ENCODE measurements at places on chromosomes 1 and 21.

DNA sequence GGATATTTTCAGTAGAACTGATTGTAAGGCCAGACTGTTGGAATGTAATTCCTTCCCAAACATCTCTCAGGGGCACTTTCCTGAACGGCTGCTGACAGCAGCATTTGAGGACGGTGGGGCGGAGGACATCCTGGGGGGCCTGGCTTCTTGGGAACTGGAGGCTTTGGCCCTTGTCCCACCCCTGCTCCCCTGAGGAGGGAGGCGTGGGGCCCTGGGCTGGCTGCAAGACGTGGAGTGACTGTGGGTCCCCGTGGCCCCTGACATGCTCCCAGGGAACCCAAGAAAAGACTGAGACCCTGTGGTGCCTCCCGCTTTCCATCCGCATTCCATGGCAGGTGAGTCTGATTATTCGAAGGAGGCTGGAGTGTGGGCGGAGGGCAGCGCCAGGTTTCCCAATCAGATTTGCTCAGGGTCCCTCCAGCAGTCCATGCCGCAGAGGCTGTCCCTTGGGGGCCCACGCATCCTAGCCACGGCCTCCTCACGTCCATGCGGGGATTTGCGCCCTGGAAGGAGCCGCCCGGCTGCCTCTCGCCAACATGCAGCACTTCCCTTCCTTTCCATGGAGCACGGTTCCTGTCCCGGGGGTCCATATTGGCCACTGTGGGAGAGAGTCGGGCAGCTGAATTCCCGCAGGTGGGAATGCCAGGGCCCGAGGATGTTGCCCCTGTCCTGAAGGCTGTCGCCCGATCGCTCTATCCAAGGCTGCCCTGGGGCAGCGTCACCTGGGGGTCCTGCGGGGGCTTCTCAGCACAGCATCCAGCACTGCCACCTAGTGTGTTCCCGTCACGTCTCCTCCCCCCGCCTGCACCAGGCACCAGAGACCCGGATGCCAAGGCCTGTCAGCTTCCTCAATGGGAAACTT, 69.0 kb downstream of the FAAP20 start:
- DNase-seq: no peak

GRCh38 chr1:160499631-160500030, 23.4 kb downstream of the SLAMF6 start:
- no peak for DNase-seq

DNA sequence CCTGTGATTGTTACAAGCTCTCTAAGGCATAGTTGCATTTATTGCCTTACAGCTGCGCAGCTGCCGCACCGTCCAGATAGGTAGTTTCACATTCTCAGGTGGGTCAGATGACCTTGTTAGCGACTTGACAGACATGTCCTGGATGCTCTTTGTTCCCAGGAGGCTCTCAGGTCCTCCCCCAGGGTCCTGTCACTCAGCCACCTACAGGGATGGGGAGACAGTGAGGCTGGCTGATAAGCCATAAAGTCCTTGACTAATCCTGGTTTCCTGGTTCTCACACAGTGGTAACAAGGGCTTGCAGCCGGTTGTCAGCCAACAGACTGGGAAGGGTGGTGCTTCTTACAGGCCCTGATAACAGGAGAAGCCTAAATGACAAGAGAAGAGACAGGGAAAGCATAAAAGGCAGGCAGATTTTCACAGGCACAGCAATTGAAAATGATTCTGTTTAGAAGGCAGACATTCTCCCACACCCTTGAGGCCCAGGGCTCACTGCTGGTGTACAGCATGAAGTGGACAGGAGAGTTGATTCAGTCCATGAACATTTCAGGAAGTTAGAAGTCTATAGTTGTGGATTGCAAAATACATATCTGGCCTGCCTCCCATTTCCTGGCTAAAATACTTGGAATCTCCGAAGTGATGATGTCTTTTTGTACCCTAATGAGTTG, 2.9 kb downstream of the ARF1 start:
- DNase-seq: no peak

GRCh38 chr1:50423670-50424000, 392 bp upstream of the DMRTA2 start:
- no peak for DNase-seq

DNA sequence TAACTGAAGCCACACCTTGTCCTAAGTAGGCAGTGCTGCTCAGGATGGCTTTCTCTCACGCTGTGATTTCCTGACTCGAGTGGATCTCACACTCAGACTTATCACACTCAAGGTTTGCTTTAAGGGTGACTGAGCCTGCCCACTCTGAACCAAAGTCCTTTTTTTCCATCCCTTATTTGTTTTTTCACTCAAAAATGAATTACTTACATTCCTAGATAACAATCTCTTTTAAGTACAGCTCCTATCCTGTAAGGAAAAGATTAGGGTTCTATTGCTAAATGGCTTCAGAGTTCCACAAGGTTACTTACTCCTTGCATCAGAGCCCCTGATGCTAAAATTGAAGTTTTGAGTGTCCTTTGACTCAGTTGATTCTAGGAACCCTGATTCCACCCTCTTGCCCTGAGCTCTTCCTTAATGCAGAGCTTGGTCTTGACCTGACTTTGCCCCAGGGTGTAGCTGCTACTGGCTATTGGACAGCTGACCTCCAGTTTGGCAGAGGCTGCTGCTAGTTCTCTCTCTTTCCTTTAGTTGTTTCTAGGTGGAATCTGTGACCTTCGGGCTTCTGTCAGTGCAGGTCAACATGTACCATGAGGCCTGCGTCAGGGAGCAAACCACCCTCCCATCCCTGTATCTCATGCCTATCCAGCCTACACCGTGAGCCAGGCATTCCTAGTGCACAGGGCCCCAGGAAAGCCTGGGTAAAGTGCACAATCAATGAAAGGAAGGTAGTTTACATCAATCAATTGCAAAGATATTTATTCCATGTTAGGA, 80.1 kb upstream of the CD55 start:
- no peak for DNase-seq

DNA sequence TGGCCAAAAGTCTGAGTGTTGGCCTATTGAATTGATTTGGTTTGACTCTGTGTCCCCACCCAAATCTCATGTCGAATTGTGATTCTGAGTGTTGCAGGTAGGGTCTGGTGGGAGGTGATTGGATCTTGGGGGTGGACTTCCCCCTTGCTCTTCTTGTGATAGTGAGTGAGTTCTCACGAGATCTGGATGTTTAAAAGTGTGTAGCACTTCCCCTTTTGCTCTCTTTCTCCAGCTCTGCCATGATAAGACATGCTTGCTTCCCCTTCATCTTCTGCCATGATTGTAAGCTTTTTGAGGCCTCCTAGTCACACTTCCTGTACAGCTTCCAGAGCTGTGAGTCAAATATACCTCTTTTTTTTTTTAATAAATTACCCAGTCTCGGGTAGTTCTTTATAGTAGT, 297.1 kb upstream of the ZRANB2 start:
- DNase-seq: no peak

- DNase-seq: no peak
Observed at GRCh38 chr1:212247179-212247721, 38.0 kb upstream of the PPP2R5A start.

DNA sequence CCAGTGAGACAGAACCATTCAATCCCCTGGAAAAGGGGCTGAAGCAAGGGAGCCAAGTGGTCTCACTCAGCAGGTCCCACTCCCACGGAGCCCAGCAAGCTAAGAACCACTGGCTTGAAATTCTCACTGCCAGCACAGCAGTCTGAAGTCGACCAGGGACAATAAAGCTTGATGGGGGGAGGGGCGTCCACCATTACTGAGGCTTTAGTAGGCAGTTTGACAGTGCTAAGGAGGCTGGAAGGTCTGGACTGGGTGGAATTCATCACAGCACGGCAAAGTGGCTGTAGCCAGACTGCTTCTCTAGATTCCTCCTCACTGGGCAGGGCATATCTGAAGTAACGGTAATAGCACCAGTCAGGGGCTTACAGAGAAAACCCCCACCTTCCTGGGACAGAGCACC, 105.4 kb upstream of the GORAB start:
- DNase-seq: no peak

GRCh38 chr1:94597701-94598100, 56.1 kb upstream of the F3 start:
- no peak for DNase-seq

DNA sequence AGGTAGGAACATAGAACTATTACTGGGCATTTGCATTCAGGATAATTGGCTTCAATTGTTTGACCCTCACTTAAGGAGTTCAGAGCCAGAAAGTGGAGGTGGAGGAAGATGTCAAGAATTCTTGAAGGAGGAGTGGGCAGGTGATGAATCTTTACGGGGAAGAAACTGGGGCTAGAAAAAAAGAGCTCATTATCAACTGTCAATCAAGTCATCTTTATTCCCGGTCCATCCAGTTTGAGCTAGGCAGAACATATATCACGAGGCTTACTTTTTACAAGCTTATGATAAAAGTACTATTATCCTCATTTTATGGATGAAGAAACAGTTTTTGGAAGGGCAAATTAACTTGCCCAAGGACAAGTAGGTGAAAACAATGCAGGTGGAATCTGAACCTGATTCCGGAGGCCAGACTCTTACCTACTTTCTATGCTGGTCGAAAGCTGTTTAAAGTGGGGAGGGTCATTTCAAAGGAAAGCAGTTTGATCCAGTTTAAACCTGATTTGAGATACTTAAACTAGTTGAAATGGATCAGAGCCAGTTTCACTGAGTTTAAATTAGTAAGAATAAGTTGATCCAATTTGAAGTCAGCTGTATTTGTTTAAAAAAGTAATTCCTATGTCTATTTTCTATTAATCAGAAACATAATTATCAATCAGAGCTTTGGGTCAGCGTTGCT, 13.3 kb upstream of the NBL1 start:
- no peak for DNase-seq

- no peak for DNase-seq
Observed at GRCh38 chr1:52632732-52633290, at the start of gene SHISAL2A. SHISAL2A (plus strand) TSS chr1:52633168; CDS start chr1:52633494, 326 bp downstream.

DNA sequence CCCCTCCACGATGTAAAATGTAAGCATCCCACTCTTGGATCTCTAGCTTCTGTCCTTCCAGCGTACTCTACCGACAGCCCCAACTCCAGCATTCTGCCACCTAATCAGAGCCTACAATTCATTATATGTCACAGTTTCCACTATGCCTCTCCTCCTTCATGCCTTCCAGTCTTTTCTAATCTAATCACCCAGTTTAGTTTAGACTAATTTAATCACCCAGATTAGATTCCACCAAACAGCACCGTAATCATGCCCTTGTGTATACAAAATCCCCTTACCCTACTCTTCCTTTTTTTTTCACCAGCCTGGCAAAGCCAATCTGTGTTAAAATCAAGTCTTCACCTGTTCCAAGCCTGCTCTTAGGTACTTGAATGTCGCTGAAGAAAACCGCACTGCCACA, 49.8 kb upstream of the KANK4 start:
- no peak for DNase-seq

DNA sequence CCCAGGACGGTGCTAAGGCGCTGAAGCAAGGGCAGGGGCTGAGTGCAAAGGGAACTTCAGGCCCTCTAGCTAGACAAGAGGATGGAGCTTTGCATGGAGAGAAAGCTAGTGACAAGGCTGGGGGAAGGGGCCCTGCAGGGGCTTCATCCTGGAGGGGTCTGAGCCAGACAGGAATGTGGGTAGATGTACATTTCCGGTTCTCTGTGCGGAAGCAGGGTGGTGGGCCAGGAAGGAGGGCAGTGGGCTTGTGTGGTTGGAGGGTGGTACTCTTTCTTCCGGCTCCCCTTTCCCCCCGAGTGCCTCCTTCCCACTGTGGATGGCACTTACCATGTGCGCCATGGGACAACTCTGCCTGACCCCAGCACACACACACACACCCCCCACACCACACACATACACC, 1.5 kb downstream of the KISS1 start:
- DNase-seq: no peak

DNA sequence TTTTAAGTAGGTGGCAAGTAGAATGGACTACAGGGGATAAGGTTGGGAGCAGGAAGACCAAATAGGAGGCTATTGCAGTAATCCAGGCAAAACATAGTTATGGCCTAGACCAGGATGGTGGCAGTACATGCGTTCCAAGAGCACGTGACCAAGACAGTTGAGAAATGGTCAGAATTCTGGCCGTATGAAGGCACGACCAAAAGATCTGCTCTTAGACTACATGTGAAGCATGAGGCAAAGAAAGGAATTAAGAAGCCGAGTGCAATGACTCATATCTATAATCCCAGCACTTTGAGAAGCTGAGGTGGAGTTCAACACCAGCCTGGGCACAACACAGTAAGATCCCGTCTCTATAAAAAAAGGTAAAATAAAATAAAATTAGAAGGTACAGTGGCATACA, 71.3 kb downstream of the LUZP1 start:
- no peak for DNase-seq

DNA sequence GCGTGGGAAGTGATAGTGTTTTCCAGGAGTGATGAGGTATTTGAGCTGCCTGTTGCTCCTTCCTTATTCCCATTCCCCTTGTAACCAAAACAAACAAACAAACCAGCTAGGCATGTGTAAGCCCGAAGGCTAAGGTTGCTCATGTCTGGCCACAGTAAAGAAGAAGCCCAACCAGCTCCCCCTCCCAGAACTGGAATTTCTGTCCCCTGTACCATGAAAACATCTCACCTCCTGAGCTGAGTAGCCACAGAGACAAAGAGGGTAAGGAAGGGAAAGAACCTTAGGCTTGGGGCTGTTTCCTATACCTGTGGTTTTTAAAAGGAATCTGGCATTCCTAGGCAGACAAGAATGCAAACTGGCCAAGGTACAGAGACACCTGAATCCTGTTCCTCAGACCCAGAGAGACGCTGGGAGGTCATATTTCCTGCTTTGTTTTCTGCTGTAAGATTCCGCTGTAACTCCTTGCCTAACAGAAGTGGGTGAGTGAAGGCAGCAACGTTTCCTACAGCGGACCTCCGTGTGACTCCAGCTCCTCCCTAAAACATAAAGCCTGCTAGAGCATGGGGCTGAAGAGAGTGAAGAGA, 41.7 kb upstream of the RAB4A start:
- no peak for DNase-seq

- DNase-seq: no peak
Observed at GRCh38 chr21:16323596-16323995, 593.8 kb downstream of the USP25 start.

- DNase-seq: no peak
Observed at GRCh38 chr1:5971471-5972197, 20.6 kb downstream of the NPHP4 start.

GRCh38 chr1:119898530-119898929, 2.2 kb upstream of the ADAM30 start:
- no peak for DNase-seq

GRCh38 chr1:33099290-33100118, 18.6 kb downstream of the AZIN2 start:
- no peak for DNase-seq

- DNase-seq: no peak
Observed at GRCh38 chr1:226662642-226663326, 76.3 kb downstream of the ITPKB start.

DNA sequence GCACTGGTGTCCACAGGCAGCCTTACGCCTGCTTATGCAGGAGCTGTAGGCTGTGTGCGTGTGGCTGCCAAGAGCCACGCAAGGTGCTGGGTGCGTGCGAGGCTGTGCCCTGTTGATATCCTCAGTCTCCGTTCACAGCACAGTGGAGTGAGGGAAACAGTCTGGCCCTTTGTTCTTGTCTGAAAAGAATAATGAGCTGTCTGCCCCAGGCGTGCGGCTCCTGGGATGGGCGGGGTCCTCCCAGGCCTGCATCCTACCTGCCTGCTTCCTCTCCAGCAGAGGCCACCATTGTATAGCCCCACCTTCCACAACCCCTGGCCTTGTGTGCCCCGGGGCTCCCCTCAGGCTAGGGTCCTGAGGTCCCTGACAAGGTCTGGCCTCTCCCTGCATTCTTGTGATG, 47.0 kb upstream of the KDM4A start:
- DNase-seq: peak; percentile 93

GRCh38 chr1:47577303-47578025, 139.6 kb downstream of the FOXD2 start:
- no peak for DNase-seq

GRCh38 chr1:153639280-153639679, 5.4 kb downstream of the CHTOP start:
- no peak for DNase-seq

GRCh38 chr21:34367320-34367935, 3.6 kb downstream of the KCNE2 start:
- peak; percentile 43 for DNase-seq

Measured in NCI-H748 treated with DMSO at 0.1 percent for 48 hours (cell line).